Activated CD4-positive, alpha-beta T cell treated with anti-CD3 and anti-CD28 coated beads for 1 hour (primary cell): ENCODE measurements at places on chromosomes 13 and 19.

- no peak for DNase-seq
Measured at GRCh38 chr19:40663695-40664692, 26.5 kb downstream of the NUMBL start.

DNA sequence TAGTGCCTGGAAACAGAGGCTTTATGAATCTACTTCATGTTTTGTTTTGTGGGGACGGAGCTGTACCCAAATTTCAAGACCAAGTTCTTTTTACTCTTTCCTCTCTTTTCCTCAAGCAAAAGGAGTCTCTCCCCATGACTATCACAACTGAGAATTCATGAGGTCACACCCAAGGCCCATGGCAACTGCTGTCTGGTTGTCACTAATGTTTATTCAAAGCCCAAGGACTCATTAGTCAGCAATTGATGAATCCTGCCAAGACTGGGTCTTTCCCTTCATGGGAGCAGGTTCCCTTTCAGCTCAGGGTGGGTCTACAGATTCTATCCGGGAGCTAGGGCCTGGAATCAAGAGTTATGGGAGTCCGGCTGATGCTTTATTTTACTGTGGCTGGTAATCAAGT lies 441.5 kb upstream of the PCDH20 start:
- no peak for DNase-seq

DNA sequence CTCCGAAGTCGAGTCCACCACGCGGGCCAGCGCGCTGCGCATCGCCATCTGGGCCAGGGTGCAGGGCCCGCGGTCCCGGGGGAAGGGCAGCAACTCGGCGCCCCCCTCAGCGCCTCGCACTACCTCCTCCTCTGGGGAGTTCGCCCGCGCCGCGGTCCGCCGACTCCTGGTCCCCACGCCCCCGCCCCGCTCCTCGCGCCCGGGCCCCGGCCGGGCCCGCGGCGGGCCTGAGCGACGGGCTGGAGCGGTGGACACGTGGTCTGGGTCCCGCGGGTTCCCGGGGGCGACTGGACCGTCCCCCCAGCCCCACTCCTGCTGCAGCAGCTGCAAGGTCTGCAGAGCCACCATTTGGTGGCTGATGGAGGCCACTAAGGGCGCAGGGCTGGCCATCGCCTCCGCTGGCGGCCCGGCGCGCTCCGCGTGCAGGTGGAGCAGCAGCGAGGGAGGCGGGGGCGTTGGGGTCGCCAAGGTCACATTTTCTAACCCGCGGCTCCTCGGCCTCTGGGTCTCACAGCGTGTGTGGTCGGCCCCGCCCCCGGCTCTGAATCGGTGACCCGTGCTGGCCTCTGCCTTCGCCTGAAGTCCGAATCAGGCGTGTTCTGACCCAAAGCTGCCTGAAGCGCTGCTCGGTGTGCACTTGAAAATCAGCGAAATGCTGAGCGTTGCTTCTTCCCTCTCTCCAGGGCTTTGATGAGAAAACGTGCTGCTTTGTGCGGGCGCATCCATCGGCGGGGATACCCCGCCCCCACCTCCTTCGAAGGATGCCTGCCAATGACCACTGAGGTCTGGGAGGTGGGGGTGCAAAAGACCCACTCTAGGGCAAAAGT lies at the start of gene DLEU7:
TSS of gene DLEU7 (minus strand) at position 436 of the 827 bp plus-strand sequence. CDS start at position 390, 46 bp downstream.
- no peak for DNase-seq

GRCh38 chr13:67509018-67509417 lies 278.9 kb upstream of the PCDH9 start:
- DNase-seq: no peak
